IMR-90 (cell line): ENCODE measurements at places on chromosomes 13 and 19.

- no peak for DNase-seq
Measured at GRCh38 chr13:94901070-94901469, 188.7 kb upstream of the SOX21 start.

DNA sequence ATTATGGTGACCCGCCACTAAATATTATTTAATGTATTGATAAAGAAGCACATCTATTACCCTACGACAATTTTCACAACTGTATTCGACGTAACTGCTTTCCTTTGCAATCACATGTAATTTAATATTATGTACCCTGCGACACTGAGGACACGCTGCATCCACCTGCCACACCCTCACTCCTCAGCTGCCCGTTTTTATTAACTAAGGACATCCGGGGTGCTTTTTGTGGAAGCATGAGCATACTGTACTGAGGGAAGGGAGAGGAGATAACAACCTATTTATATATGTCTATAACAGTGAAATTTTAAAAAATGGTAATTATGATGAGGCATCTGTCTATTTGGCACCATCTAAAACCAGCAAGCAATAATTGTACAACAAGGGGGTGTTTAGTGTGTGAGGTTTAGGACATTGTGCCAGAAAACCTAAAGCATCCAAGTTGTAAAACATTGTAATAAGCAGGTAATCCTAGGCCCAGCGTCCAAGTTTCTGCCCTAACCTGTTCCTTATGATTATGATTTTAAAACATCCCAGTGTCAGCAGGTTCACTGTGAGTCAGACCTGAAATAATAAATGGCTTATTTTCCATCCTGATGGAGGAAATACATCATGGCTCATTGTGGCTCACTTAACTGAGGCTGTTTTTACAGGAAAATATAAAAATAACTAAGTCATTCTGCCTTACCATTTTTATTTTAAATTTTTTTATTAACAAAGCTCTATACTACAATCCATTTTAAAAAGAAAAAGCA lies 56.3 kb downstream of the FOXO1 start:
- no peak for DNase-seq

- DNase-seq: peak; percentile 78
Measured at GRCh38 chr13:106115081-106115480, 420.4 kb downstream of the EFNB2 start.

- DNase-seq: no peak
Measured at GRCh38 chr19:57305056-57305455, 15.2 kb upstream of the ZNF543 start.

DNA sequence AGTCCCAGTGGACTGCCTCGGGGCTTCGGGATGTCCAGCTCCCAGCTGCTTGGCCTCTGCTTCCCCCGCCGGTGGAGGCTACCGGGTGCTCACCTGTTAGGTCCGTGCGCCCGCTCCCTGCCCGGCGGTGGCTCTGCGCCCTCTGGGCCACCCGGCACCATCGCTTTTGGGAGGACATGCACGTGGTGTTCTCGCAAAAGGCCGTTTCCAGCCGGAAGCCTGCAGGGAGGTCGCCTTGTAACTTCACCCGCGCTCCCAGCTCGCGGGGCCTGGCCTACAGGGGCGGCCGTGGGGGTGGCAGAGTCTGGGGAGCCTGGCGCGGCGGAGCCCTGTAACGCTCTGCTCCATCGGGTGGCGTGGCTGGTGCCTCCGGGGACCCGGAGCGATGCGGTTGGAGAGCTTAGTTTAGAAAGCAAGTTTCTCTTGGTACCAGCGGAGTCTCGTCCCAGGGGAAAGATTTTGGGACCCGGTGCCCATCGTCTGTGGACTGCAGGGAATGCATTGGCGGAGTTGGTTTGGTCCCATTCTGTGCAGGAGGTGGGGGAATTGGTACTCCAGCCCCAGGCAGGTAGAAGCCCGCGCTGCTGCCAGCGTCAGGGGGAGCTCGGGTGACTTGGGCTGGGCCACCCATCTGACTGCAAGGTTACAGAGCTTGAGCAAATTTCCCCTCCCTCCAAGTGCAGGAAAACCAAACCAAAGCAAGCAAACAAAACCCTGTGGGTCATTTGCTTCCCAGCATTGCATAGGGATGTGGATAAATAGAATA lies 673 bp downstream of the SPATA13 start:
- DNase-seq: no peak

GRCh38 chr19:1468821-1469254 lies 10.2 kb downstream of the C19orf25 start:
- peak; percentile 37 for DNase-seq

GRCh38 chr13:68019901-68020300 lies 789.8 kb upstream of the PCDH9 start:
- no peak for DNase-seq

DNA sequence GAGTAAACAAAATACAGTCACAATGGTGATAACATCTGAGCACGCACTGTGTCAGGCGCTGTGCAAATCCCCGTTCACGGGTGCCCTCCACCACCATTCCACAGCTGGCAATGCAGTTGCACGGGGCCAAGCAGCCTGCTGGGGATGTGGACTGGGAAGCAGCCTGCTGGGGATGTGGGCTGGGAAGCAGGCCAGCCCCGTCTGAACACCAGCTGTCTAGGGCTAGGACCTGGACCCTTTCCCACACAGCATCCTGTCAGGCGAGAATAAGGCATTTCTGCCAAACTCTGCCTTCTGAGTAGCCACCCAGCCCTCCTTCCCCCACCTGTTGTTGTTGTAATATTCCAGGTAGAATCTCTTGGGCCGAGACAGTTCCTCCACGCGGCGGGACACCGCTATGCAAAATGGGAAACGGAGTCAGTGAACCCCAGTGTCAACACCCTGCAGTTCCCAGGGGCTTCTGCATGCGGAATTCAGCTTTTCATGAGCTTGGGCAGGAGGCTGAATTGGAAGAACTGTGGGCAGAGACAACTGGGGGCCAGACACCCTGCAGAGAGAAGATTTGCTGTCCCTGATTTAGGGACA lies 27.8 kb upstream of the MIER2 start:
- DNase-seq: peak; percentile 70

- no peak for DNase-seq
Measured at GRCh38 chr19:48896191-48896720, 2.3 kb downstream of the TULP2 start.

- peak; percentile 59 for DNase-seq
Measured at GRCh38 chr13:29594710-29595379, 643 bp downstream of the SLC7A1 start.

GRCh38 chr13:59413126-59413525 lies 750.6 kb downstream of the DIAPH3 start:
- DNase-seq: no peak

GRCh38 chr19:4870025-4870700 lies 2.7 kb upstream of the PLIN3 start:
- peak; percentile 92 for DNase-seq

GRCh38 chr13:20550799-20551198 lies 16.2 kb upstream of the IFT88 start:
- DNase-seq: no peak

DNA sequence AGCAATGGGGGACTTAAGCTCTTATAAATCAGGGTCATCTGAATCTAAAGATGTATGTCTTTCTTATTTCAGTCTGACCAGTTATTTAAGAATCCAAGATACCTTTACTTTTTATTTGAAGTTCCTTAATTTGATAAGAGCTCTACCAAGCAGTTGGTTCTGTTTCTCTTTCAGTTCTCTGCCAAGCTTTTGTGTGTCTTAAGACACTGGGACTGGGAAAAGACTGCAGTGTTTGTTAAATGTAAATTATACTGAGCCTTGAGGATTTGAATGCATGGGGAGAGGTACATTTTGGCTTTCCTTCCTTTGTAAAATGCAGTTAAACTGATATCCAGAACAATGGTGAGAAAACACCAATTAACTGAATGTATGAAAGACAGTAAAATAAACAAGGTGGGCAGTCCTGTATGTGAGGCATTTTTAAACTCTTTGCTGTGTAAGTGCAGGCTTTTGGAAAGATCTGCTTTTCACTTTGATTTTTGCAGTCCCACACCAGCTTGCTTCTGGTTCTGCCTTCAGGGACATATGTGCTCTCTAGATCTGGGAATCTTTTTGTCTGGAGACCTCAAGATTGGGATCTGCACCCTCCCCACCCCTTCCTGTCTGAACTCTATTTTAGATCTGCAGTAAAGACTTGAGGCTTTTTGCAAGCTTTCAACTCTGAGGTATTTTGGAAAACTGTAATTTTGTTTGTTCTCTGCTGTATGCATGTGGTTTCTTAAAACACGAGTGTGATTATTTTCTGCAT lies 77.6 kb downstream of the LRCH1 start:
- DNase-seq: no peak

DNA sequence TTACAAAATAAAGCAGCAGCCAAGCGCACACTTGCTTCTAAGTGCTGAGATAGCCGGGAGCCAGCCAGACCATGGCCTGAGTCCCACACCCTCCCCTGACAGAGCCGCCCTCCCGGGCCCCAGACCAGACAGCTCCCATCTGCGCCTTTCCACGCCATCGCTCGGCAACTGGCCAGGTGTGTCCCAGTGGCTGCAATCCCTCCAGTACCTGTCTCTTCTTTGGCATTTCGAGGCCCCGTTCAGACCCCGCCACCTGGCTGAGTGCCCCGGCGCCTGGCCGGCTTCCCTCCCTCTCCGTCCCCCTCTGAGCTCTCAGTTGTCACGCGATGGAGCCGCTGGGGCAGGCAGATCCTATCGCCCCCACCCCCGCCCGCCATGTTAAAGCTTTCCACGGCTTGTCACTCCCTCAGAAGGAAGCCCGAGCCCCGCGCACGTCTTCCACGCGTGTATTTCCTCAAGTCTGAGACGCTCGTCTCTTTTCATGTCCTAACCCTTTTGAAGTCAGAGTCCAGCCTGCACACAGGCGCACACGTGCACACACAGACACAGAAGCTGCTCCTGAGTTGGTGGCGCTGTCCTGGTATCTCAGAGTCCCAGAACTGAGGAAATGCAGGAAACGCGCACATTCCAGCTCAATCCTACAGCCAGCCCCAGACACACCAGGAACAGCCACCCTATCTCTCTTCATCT lies 7.9 kb downstream of the MLLT1 start:
- peak; percentile 74 for DNase-seq

- DNase-seq: peak; percentile 19
Measured at GRCh38 chr19:40754611-40755247, 3.7 kb downstream of the SNRPA start.

DNA sequence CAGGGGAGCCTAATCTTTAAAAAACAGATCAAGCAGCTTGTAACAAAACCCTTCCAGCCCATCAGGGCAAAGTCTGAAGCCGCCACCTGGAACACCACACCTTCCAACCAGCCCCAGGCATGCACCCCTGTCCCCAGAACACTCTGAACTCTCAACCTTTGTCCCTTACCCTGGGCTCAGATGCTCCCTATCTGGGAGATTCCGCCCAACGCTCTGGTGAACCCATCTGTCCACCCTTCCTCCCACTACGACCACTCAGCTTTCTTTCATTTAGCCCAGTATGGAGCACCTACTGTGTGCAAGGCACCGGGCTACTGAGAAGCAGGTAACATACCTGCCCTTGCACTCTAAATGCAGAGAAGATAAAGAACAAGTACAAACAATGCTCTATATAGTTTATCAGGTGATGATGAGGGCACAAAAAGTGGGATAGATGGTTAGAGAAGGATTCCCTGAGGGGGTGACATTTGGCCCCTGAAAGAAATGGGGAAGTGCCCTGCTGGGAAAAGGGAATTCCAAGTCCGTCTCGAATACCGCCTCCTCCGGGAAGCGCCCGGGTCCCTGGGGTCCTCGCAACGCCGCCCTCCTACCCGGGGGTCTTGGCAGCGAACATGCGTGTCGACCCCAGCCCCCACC lies 629 bp downstream of the PEPD start:
- DNase-seq: no peak
